ENCODE measurements at places on chromosomes 4 and X. TPM values are rescaled to one million over a fixed set of nuclear protein-coding genes. Genes with fewer than 3 reads are reported as not detected.

Gene SRD5A3
- polyA plus RNA-seq, result 18.6 TPM

Gene SCML2
- polyA plus RNA-seq, result 3.9 TPM

Gene DTHD1
- polyA plus RNA-seq, result 5.1 TPM

Gene EDNRA
- polyA plus RNA-seq, result 15.3 TPM

Gene H2BW2
- 1.3 TPM for polyA plus RNA-seq

Gene MUC7
- polyA plus RNA-seq, result not detected

Gene GPRIN3
- polyA plus RNA-seq, result 9.8 TPM

Gene SSX2
- polyA plus RNA-seq, result not detected
